Metanephros (tissue), 2 donors: ENCODE measurements at places on chromosomes 13 and 19. TPM values are rescaled to one million over a fixed set of nuclear protein-coding genes. Genes with fewer than 3 reads are reported as not detected.

Gene KIR2DL4
- not detected for total RNA-seq

Gene TSHZ3
- total RNA-seq, result 12.7 TPM

Gene SHISA2
- total RNA-seq, result 107 TPM

Gene C19orf67
- not detected for total RNA-seq

Gene CEACAM19
- total RNA-seq, result 4.1 TPM

Gene ZNF536
- total RNA-seq, result 4.5 TPM

Gene EID2B
- 4.7 TPM for total RNA-seq

Gene GPR12
- 0.06 TPM for total RNA-seq

Gene B3GNT8
- total RNA-seq, result 8.0 TPM

Gene XPO4
- total RNA-seq, result 22.9 TPM

Gene PLPPR3
- 10.9 TPM for total RNA-seq

Gene WDR87
- not detected for total RNA-seq

Gene CABP5
- total RNA-seq, result not detected

Gene PRR19
- total RNA-seq, result 0.70 TPM
